ENCODE measurements at places on chromosomes 5 and 9. TPM values are rescaled to one million over a fixed set of nuclear protein-coding genes. Genes with fewer than 3 reads are reported as not detected.
A peak's percentile ranks its signal among the peaks of the same experiment; 100 is the strongest.

- DNase-seq = no peak
Observed at GRCh38 chr5:37121027-37121426, 128.1 kb downstream of the CPLANE1 start.

DNA sequence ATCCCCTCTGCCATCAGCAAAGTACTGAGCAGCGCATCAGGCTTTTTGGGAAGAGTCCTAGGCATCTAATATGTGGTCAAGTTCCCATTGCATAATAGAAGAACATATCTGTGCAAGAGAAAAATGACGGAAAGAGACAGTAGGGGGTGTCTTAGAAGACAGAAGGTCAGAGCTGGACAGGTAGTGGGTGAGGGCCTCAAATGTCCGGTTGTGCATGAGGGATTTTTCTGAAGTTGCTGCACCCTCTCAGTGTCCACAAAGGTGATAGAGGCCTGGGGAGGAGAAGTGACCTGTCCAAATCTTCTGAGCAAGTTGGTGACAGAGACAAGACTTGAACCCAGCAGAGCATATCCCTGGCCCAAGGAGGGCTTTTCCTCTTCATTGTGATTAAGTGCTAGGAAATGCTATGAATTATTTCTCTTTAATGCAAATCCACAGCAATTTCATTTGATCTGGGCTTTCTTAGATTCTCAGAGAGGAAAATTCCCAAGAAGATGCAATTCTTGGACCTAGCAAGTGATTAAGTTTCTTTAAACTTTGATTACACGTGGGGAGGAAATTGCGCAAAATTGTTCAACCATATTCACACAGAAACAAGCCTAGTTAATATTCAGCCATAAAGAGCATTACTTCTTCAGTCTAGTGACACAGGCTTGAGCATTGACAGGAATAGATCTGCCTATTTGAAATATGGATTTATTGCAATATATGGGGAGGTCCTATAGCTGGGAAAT, at the start of gene OR2S2:
Gene OR2S2, minus strand, starts transcription at position 51 of the 734 bp plus-strand sequence. CDS start 56 bp downstream, outside the sequence.
- DNase-seq = no peak

PCDHB2 gene
- not detected for total RNA-seq

DNA sequence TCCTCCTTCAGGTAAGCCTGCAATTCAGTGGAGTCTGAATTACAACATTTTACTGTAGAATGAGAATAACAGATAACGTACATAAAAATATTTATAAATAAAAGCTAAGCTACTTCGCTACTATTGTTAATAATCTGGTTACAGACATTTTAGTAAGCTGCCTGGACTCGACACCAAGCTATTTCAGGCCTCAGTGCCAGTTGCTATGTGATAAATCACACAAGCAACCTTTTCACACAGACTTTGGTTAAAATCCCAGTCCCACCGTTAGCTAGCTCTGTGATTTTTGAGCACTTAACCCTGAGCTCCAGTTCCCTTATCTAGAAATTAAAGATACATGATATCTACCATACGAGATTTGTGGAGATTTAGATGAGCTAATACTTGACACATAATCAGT, 99.9 kb downstream of the RFK start:
- DNase-seq = no peak

DNA sequence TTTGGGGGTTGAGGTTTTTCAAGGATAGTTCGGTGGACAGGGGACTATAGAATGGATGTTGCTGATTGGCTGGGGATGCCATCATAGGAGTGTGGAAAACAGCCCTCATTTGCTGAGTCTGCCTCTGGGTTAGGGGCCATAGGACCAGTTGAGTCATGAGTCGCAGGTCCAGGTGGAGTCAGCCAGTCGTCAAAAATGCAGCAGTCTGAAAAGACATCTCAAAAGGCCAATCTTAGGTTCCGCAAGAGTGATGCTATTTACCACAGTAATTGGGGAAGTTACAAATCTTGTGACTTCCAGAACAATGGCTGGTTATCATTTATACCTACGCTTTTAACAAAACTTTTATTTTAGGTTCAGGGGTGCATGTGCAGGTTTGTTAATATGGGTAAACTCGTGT, 276.0 kb upstream of the DMRT1 start:
- DNase-seq = no peak

- no peak for DNase-seq
Observed at GRCh38 chr5:67677422-67677970, 480.9 kb upstream of the CD180 start.

DNA sequence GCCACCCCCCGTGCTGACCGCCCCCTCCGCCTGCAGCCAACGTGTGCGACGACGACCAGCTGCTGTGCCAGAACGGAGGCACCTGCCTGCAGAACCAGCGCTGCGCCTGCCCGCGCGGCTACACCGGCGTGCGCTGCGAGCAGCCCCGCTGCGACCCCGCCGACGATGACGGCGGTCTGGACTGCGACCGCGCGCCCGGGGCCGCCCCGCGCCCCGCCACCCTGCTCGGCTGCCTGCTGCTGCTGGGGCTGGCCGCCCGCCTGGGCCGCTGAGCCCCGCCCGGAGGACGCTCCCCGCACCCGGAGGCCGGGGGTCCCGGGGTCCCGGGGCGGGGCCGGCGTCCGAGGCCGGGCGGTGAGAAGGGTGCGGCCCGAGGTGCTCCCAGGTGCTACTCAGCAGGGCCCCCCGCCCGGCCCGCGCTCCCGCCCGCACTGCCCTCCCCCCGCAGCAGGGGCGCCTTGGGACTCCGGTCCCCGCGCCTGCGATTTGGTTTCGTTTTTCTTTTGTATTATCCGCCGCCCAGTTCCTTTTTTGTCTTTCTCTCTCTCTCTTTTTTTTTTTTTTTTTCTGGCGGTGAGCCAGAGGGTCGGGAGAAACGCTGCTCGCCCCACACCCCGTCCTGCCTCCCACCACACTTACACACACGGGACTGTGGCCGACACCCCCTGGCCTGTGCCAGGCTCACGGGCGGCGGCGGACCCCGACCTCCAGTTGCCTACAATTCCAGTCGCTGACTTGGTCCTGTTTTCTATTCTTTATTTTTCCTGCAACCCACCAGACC, 80.2 kb downstream of the NTNG2 start:
- peak; percentile 54 for DNase-seq

PTBP3 gene
- 116 TPM for total RNA-seq

DNA sequence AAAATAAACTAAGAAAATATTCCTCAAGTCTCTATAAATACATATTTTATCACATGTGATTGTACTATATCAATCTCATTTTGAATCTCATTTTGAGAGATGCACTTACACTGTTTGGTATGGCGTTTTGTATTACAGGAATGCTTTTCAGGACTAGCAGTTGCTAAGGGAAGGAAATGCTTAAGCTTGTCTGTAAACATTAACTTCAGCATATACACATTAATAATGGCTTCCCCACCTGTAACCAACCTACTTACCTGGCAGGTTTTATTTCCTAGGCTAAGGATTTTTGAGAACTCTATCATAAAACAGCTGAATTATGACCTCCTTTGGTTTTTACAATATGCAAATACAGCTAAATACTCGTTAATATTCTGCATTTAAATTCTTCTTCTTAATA, 141.0 kb upstream of the GRHPR start:
- no peak for DNase-seq

- DNase-seq = no peak
Observed at GRCh38 chr9:137760426-137760825, 117.2 kb upstream of the CACNA1B start.

MARVELD2 gene
- total RNA-seq = 0.78 TPM

GRCh38 chr5:96961053-96961452, 25.2 kb downstream of the LNPEP start:
- DNase-seq = no peak

GRCh38 chr9:137435980-137436760, 5.0 kb downstream of the ENTPD8 start:
- no peak for DNase-seq

Data from activated naive CD8-positive, alpha-beta T cell treated with anti-CD3 and anti-CD28 coated beads for 36 hours (primary cell).